ENCODE measurements at places on chromosomes 2 and 18.

- no peak for DNase-seq
These were observed 63.5 kb downstream of the CAVIN2 start for GRCh38 chr2:191783416-191783815.

- DNase-seq: no peak
These were observed 28.0 kb upstream of the COX5B start for GRCh38 chr2:97617911-97618310.

GRCh38 chr2:53210538-53210937 is 557.1 kb upstream of the CHAC2 start:
- no peak for DNase-seq

DNA sequence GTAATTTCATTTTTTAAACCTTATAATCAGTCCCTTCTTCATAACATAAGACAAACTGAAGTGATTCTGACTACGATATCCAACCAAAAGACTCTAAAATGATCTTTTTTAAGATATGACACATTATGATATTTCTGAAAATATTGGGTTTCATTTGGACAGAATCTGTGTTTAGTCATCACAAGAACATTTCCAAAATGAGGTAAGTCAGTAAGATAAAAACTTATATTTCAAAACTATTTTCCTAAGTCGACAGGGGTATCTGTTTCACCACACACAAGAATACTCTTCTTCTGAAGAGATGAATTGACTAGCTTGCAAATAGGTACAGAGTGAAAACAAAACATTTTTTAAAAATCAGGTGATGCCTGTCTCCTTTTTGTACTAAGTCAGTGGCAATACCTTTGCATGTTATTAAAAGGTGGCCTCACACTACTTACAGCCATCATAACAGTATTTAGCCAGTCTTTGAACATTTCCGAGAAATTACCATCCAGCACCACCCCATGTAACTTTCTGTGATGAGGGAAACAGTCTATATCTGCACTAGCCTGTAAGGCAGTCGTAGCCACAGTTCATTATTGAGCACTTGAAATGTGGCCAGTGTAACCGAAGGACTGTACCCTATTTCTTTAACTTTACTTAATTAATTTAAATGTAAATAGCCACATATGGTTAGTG is 13.5 kb downstream of the STK39 start:
- no peak for DNase-seq

DNA sequence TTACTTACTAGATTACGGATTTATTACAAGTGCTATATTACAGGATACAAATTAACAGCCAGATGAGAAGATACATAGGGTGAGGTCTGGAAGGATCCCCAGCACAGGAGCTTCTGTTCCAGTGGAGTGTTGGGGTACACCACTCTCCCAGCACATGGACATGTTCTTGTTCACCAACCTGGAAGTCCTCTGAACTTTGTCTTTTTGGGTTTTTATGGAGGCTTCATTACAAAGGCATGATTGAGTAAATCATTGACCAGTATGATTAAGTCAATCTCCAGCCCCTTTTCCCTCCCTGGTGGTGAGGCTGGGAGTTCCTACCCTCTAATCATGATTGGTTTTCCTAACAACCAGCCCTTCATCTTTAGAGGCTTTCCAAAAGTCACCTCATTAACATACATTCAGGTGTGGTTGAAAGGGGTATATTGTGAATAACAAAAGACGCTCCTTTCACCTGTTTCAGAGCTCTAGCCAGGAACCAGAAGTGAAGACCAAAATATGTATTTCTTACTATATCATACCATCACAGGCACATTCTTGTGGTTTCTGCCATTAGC is 38.3 kb downstream of the APLF start:
- no peak for DNase-seq

DNA sequence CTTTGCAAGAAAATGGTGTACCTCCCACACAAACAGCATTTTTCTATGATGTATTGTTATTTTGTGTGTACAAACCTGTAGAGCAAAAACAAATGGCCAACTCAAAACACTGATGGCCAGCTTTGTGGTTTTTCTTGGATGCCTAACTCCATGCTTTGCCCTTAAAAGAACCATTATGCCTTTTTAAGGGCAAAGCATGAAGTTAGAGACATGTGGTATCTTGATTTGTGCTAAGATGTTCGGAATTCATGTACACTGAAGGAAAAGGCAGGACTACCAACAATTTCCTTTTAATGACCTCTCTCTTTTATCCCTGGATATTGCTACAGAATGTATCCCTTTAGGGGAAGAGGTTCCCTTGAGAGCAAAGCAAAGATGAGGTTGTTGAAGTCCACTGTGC is 273.6 kb downstream of the SCG2 start:
- no peak for DNase-seq

DNA sequence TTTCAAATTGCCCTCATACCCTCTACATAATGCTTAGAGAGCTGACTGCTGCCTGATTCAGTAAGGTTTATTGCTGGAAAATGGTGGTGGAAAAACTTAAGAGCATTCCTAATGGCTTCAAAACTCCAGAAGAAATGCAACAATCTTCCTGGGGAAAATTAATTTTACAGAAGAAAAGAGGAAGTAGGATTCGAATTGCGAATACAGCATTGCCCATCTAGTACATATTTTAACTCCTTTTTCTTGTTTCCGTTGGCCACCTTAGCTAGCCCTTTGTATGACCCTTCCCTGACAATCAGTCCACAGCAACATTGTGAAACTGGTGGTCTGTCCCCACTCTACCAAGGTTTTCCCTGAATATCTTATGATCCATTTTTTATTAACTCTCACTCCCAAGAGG is 224.7 kb downstream of the MTX2 start:
- no peak for DNase-seq

DNA sequence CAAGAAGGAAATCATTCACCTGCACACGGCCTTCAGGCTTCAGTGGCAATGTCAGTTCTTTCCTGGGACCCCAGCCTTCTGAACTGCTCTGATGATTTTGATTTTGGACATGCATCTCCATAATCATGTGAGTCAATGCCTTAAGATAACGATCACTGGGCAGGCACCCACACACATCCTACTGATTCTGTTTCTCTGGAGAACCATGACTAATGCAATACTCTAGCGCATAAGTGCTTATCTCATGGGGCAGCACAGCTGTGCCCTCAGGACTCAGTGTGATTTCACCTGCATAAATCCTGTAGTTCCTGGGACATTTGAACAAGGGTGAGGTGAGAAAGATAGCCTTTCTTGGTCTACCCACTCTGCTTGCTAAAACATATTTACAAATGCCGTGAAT is 144.6 kb downstream of the AKAIN1 start:
- no peak for DNase-seq

GRCh38 chr2:224221455-224221913 is 180.4 kb downstream of the FAM124B start:
- DNase-seq: no peak

- no peak for DNase-seq
These were observed 12.0 kb downstream of the SEPTIN10 start for GRCh38 chr2:109601783-109602182.

GRCh38 chr2:25799301-25799700 is 79.0 kb downstream of the ASXL2 start:
- no peak for DNase-seq

GRCh38 chr2:235900631-235901030 is 267.6 kb downstream of the GBX2 start:
- no peak for DNase-seq

DNA sequence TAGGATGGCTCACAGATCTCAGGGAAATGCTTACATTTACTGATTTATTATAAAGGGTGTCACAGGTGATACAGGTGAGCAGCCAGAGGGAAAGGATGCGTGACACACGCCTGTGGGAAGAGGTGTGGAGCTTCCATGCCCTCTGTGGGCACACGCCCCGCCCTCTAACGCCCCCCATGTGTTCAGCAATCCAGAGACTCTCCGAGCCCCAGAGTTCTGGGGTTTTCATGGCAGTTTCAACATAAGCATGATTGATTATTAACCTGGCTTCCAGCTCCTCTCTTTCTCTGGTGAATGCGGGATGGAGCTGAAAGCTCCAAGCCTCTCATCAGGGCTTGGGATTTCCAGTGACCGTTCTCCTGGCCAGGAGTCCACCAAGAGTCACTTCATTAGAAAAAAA is 34.3 kb upstream of the ODC1 start:
- no peak for DNase-seq

- DNase-seq: no peak
These were observed 133.5 kb downstream of the TANC1 start for GRCh38 chr2:159101755-159102489.

DNA sequence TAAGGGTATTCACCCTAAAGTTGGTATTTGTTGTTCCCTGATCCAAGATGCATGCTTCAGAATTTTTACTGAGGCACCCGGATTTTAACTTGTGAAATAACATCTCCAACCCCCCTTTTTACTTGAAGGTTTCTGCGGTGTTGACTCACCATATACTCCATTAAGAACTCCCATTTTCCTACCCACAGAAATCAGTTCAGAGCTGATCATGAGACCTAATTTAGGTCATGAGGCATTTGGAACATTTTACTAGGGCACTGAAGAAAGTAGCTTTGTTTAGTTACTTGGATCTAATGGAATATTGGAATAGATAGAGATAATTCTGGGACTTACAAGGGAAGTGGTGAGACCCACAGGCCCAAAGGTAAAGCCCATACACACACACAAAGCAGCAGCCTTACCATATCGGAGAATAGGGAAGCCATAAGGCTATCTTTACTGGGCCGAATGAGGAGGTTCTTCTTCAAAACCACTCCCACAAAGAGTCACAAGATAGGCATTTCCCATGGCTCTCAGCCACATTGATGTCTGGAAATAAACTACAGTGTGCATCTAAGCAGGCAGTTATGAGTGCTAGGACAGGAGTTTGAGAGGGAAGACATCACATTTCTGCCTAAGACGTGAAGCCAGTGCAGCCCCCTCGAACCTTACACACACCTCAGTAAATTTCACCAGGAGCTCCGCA is 681.0 kb upstream of the LRRTM4 start:
- DNase-seq: no peak

DNA sequence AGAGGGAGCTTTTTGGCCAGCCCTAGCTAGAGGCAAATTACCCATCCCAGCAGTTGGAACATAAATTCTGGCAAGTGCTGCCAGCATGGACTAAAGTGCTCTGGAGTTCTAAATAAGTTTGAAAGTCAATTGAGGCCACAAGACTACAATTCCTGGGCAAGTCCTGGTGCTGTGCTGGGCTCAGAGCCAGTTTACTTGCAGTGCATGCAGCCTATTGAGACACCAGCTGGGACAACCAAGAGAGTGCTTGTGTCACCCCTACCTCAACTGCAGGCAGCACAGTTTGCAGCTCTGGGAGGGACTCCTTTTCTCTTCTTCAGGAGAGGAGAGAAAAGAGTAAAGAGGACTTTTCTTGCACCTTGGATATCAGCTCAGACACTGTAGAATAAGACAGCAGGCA is 277.2 kb upstream of the TMEFF2 start:
- DNase-seq: no peak

GRCh38 chr2:180291552-180292421 is 284.7 kb upstream of the CWC22 start:
- DNase-seq: no peak

- no peak for DNase-seq
These were observed 24.5 kb upstream of the TNP1 start for GRCh38 chr2:216884347-216884746.
